ENCODE measurements at places on chromosomes 7 and 10.

GRCh38 chr7:25481891-25482290 is 253.6 kb upstream of the NPVF start:
- no peak for ATAC-seq

DNA sequence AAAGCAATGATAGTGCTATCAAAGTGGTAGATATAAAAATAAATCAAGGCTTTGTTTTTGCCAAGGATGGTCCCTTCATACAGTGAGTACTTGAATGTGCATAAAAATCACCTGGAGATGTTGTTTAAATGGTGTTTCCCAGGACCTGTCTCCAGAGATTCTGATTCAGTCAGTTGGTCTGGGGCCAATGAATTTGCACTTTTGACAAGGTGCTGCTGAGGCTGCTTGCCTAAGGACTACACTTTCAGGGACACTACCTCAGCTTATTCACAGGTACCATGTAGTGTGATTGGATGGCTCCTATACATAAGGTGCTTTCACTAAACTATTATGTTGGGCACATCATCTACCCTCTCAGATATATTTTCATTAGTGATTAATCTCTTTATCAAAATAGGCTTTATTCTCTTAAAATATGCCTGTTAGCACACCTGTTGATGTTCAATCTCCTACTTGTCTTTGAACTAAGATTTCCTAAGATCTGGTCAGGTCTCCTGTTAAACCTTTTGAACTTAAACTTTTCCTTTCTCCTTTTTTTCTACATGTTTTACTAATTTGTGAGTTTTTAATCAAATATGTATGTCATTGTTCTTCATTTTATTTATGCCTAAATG is 24.3 kb downstream of the CAPZA2 start:
- no peak for ATAC-seq

DNA sequence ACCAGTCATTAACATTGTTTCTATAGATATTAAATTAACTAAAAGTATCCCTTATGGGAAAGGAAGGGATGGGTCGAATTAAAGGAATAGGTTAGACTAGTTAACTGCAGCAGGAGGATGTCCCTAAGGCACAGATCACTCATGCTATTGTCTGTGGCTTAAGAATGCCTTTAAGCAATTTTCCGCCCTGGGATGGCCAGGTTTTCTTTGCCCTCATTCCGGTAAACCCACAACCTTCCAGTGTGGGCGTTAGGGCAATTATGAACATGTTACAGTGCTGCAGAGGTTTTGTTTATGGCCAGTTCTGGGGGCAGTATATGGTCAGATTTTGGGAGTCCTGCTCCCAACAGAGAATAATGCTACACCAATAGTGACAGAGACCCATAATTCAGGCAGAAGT is 139.3 kb upstream of the CDK13 start:
- no peak for ATAC-seq

GRCh38 chr7:106049139-106049752 is 62.9 kb downstream of the SYPL1 start:
- no peak for ATAC-seq

DNA sequence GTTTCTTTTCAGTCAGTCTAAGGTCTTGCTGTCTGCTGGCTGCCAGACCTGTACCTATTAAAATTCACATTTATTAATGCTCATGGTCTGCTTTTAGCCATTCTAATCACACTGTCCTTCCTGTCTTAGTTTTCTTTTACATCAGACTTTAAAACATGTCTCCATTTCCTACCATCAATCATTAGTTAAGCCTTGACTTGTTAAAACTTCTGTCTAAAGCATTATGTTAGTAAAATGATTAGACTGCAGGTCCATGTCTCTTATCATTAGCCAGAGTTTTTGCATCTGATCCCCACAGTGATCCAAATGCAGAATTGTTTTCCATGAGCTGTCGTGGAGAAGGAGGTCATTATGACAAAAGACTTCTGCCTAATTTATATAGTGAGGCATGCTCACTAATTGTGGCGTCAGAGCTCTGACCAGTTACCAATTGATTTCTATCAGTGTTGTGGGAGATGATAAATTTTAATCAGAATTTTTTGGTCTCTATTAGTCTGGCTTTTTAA is 226.5 kb downstream of the DKK1 start:
- no peak for ATAC-seq

GRCh38 chr10:43336061-43336460 is 35.4 kb upstream of the FXYD4 start:
- no peak for ATAC-seq

DNA sequence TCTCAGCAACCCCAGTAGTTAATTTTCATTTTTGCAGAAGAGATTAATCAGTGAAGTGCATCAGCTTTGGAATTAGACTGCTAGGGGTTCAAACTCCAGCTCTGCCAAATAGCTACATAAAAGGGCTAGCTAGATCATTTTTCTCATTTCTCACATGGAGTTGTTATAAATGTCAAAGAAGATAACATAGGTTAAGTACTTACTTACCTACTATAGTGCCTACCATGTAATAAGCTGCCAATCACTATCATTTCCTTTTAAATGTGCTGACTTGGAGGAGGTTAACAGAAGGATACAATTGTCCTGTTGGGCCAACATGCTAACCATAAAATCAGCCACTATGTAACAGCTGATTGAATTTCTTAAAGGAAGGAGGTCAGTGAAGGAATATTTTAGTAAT is 40.7 kb downstream of the KDM7A start:
- no peak for ATAC-seq

- no peak for ATAC-seq
These were observed 1.1 kb upstream of the TARP start for GRCh38 chr7:38274486-38274885.

DNA sequence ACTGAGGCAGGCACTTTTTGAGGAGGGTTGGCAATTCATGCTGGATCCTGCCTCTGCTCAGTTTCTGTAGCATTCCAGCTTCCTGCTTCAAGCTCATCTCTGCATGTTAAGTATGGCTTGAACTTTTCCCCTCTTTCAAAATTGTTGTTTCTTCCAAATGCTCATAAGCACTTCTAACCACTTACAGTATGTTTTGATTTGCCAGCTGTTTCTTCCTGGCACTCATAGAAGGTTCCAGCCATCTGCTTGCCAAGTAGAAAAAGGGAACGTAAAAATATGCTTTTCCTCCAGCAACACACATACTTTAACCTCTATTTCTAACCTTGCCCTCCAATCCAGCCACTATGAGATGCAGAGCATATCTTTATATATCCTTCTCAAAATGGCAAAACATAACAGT is 692.6 kb upstream of the COBL start:
- ATAC-seq = no peak

DNA sequence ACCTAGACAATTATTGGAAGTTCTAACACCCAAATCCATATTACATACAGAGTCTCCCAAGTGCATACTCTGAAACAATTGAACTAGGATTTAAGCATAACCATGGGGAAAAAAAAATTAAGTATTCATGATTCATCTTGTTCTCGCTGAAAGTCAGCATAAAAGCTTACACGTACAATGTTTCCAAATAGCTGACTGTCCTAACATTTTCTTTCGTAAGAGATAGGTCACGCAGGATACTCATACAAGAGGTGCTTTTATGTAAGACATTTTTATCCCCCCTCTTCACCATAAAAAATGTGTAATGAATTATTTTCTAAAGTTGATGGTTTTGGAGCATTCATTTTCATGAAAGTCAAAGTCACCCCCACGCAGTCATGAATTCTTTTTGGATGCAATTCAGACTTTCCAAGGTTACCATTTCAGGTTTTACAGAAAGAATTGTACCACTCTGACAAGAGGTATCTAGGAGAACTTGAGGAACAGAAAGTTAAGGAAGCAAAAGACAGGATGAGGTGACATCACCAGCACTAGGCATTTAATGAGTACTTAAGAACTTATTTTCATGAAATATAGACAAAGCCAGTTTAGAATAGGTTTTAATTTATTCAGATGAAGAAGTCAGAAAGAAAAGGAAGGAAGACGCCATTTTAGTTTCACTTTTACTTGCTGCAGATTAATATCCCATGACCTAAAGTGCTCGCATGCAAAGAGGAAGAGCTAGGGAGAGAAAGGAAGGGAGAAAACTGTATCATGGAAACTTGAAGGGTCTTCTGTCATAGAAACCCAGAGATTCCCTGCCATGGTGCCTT is 55.8 kb downstream of the TMEM26 start:
- no peak for ATAC-seq

DNA sequence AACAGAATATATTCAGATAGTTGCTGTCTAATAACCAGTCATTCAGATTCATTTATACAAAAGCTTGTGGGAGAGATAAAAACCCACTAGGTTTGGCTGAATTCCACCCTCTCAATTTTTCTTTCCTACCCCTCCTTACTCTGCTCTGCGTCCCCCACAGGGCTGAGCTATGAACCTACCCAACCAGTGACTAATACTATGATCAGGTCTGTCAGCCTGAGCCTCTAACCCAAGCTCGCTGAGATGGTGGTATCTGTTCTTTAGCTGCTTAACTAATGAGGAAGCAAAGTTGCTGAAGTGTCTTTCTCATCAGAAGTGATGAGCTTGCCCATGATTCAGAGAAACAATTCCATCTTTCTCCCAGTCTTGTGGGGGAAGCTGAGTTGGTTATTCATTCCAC is 248.7 kb upstream of the GPR26 start:
- no peak for ATAC-seq

DNA sequence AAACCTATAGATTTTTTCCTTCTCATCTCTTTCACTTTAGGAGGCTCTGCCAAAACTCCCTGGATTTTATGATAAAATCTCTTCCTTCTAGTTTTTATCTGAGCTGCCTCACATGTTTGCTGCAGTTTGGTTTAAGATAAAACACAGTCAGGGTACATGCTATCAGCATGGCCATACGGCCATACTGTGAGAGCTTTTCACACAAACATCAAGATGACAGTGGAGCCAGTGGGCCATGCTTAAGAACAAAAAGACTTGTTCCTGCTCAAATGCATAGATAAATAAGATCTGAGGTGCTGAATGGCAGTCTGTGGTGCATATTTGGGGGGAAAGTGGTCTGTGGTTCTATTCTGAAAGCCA is 91.0 kb downstream of the ELMO1 start:
- no peak for ATAC-seq

DNA sequence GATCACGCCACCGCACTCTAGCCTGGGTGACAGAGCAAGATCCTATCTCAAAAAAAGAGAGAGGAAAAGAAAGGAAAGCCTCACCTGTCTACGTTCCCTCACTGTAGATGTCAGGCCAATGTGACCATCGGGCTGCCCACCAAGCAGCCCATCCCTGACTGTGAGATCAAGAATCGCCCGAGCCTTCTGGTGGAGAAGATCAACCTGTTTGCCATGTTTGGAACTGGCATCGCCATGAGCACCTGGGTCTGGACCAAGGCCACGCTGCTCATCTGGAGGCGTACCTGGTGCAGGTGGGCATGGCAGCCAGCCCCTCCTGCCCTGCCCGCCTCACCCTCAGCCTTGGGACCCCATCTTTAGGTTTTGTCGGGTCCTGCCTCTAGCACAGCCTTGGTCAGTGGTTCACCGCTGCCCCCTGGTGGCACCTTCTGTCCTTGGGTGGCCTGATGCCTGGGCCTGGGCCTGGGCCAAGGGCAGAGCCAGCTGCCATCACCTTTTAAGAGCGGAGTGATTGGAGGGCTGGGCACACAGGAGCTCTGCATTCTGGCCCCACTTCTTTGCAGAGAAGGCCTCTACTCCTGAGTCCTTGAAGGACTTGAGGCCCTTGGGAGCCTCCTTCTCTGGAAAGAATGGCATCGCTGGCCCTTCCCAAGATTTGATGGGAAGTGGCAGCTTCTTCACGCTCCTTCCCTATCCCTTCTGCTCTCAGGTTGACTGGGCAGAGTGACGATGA is 14.4 kb upstream of the AHCYL2 start:
- ATAC-seq = peak; percentile 79

GRCh38 chr10:86922553-86922961 is 34.9 kb downstream of the MMRN2 start:
- no peak for ATAC-seq

- peak; percentile 1 for ATAC-seq
These were observed 47.4 kb downstream of the NRAP start for GRCh38 chr10:113616244-113617074.

DNA sequence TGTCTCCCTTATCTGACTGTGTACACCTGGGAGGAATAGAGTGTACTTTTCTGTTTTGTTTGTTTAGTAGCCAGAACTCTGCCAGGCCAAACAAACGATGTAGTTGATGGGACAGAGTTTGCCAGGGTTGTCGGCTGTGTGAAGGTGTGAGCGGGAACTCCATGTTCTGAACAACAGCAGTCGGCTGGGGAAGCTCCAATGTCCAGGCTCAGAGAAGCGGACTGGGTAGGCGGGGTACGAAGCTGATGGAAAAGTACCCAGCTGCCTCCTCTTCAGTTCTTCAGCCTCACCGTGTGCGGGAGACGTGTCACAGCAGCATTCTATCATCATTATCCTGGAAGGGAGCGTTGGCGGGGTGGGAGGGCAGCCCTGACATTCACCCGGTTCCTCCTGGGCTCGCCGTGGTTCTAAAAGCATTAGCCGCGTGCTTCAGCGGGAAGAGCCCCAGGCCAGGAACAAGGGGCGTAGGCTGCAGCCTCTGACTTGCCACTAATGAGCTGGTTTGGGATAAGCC is 52.9 kb downstream of the PFKFB3 start:
- no peak for ATAC-seq

DNA sequence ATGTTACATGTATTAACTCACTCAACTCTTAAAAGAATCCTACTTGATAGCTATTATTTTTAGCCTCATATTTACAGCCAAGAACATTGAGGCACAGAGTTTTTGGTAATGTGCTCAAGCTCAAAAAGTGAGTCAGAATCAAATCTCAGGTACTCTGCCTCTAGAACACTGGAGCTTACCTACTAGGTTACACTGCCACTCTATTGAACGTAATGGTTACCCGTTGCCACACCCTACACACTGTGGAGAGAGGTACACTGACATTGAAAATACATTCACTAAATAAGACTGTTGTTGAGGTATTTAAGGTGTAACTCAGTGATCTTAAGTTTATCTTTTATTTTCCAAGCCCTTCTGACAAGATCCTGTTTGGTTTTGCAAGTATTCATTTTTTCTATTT is 17.9 kb downstream of the SLC26A3 start:
- ATAC-seq = no peak

GRCh38 chr7:27546610-27547009 is 116.1 kb downstream of the HIBADH start:
- no peak for ATAC-seq

- no peak for ATAC-seq
These were observed 183.1 kb upstream of the SEMA3E start for GRCh38 chr7:83832009-83832408.

GRCh38 chr7:55140941-55141278 is 122.1 kb downstream of the EGFR start:
- no peak for ATAC-seq

DNA sequence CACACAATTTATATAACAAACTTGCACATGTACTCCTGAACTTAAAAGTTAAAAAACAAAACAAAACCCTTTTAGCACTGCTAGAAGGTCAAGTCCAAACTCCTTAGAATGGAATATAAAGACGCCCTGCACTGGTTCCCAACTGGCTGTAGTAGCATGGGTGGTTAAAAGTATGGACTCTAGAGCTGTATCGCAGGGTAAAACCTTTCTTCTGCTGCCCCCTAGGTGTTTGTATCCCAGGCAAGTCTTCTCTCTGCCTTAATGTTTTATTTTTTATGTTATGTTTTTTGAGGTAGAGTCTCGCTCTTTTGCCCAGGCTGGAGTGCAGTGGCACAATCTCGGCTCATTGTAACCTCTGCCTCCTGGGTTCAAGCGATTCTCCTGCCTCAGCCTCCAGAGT is 35.2 kb downstream of the LSMEM1 start:
- no peak for ATAC-seq

GRCh38 chr10:6909905-6910560 is 330.0 kb upstream of the PRKCQ start:
- no peak for ATAC-seq

Measured in motor neuron (in vitro differentiated cells).